ENCODE measurements at places on chromosomes 7 and 10. TPM values are rescaled to one million over a fixed set of nuclear protein-coding genes. Genes with fewer than 3 reads are reported as not detected.

OR2A12 gene
- total RNA-seq, result not detected

NEBL gene
- 0.30 TPM for total RNA-seq

DNA sequence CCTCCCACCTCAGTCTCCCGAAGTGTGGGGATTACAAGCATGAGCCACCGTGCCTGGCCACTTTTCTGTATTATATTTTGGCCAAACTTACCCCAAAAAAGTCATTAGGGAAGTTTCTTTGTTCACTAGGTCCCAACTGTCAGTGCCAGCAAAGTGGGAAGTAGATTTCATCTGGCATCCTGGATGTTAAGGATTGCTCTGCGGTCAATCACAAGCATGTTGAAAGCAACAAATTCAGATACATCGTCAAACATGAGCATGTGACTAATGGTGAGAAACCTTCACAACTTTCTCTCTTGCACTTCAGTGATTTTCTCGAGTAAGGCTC lies 14.3 kb upstream of the LRRC17 start:
- H3K4me1 ChIP-seq, result peaks cover 26% of the 10 kb centered on the region
- H3K27me3 ChIP-seq, result no peaks in the 10 kb centered on the region
- H3K4me3 ChIP-seq, result no peak overlapping the region
- no peak for DNase-seq

- H3K36me3 ChIP-seq, result no peaks in the 10 kb centered on the region
- peak; percentile 91 for DNase-seq
- H3K27ac ChIP-seq, result peak overlapping the region; percentile 87
- no peaks in the 10 kb centered on the region for H3K27me3 ChIP-seq
- H3K4me3 ChIP-seq, result no peak overlapping the region
Measured at GRCh38 chr10:121091961-121092719, 241.0 kb downstream of the WDR11 start.

ZWINT gene
- total RNA-seq, result 10.9 TPM

GRCh38 chr10:127216786-127217185 lies 20.4 kb upstream of the INSYN2A start:
- H3K27ac ChIP-seq, result peak overlapping the region; percentile 12
- no peak for DNase-seq
- no peak overlapping the region for H3K4me3 ChIP-seq
- H3K36me3 ChIP-seq, result no peaks in the 10 kb centered on the region
- no peaks in the 10 kb centered on the region for H3K27me3 ChIP-seq

GRCh38 chr10:773562-774161 lies 84.2 kb upstream of the DIP2C start:
- H3K4me1 ChIP-seq, result peaks cover 6% of the 10 kb centered on the region
- H3K36me3 ChIP-seq, result no peaks in the 10 kb centered on the region
- no peak overlapping the region for H3K27ac ChIP-seq
- DNase-seq, result no peak
- no peak overlapping the region for H3K4me3 ChIP-seq

CDC14C gene
- not detected for total RNA-seq

DNA sequence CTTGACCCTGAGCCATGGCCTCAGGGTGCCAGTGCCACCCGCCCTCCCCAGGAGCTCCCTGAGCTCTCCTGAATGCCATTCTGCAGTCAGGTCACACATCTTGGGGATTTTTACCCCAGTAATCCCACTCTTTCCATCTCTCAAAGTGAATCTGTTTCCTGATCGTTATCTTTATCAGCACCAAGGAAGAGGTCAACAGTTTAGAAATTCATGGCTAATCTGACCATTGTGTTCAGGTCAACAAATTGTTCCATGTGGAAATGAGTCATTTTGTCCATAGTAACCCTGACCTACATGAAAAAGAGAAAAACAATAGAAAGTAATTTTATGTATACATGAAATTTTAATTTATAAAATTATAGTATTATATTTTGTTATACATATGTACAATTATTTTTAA lies 28.8 kb upstream of the ZNF488 start:
- no peak overlapping the region for H3K4me3 ChIP-seq
- no peak overlapping the region for H3K27ac ChIP-seq
- no peak for DNase-seq
- peaks cover 4% of the 10 kb centered on the region for H3K4me1 ChIP-seq

CYP26A1 gene
- not detected for total RNA-seq

DNA sequence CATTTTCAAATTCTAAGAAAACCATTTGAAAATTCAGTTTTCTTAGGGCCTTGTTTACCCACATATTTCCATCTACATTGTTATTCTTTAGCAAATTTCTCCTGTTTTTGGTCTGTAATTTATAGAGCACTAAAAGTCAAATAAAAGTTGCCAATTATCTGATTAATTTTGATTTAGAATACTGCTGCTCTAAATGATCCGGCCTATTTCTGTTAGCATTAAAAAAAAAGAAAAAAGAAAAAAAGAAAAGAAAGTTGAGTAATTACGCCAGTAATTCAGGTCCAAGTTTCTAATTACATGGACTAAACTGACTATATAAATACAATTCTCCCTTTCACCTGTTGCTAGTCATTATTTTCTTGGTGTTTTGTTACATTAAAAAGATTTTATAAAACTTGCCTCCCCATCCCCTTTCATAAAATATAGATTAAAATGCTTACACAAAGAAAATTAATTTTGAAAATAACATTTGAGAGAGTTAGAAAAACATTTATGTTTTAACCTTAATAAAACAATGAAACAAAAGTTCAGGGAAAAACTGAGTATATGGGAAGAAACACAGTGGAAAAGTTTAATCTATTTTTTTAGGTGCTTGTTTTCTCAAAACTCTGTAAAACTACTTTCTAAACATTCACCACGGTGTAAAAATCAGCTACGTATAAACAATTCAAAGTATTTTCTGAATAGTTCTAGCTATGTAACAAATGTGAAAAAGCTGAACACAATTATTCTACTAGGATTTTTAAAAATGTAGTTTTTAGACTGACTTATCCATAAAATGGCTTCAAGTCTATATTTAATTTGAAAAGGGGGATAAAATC lies 6.8 kb upstream of the COMMD3 start:
- H3K4me1 ChIP-seq, result peaks cover 7% of the 10 kb centered on the region
- no peaks in the 10 kb centered on the region for H3K27me3 ChIP-seq
- no peak for DNase-seq
- H3K36me3 ChIP-seq, result no peaks in the 10 kb centered on the region

DNA sequence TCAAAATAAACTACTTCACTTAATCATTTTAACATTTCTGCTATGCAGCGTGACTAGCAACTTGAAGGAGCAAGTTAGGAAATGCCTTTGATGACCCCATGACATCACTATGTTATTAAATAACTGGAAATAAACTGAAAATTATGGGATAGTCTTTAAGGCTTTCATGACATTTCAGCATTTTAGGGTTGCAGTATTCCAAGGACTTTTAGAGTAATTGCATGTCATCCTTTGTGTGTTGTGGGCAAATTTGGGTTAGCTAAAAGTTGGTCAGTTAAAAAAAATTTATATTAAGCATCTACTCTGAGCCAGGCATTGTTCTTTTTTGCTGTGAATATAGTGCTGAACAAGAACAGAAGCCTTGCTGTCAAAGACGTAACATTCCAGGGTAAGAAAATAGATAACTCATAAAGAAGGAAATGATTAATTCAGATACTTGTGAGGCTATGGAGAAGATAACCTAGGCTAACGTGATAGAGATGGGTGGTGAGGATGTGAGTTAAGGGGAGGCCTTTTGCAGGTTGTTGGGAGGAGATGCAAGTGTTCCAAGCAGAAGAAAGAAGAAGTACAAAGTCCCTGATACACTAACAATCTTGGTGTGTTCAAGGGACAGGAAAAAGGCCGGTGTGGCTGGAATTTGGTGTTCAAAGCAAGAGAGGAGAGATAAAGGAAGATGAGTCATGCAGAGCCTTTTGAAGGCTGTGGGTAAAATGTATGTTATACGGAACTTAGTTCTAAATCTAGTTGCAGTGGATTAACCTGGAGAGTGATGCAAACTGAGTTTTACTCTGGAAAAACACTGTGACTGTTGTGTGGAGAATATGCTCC lies 610.2 kb downstream of the AUTS2 start:
- no peak overlapping the region for H3K4me3 ChIP-seq
- no peak overlapping the region for H3K27ac ChIP-seq
- peaks cover 1% of the 10 kb centered on the region for H3K4me1 ChIP-seq

DNA sequence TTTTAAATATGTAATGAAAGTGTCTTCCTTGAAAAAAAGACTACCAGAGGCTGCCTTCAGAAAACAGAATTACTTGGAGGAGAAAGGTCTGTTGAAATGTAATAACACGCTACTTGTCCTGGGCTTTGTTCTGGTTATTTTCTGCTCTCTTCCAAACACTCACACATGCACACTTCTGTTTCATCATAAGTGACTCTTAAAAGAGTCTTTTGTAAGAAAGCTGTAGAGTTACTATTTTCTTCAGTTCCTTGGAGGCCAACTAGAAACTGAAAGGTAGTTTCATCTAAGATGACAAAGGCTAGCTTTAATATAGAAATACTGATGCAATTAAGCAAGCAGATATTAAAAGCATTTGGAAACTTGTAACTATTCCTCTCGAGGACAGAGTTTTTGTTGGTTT lies 39.1 kb downstream of the TASOR2 start:
- no peaks in the 10 kb centered on the region for H3K4me1 ChIP-seq
- H3K36me3 ChIP-seq, result peaks cover 31% of the 10 kb centered on the region
- no peak overlapping the region for H3K27ac ChIP-seq
- no peak for DNase-seq
- H3K4me3 ChIP-seq, result no peak overlapping the region
- H3K27me3 ChIP-seq, result no peaks in the 10 kb centered on the region

DNA sequence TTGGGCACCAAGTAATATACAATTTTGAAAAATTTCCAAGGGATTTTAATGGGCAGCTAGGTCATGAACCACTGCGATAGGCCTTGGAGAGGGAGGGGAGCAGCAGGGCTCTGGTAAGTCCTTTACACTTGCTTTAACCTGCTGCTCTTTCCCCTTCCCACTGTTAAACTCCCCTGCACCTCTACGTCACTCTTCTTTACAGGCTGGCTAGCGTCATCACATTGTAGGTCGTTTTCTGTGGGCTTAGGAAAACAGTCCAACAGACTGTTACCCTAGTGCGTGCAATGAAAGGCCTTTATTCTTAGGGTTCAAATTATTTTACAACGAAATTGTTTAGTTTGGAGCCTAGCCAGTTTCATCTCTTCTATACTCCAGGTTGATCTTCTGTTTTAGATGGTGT lies 235.7 kb downstream of the AUTS2 start:
- H3K27me3 ChIP-seq, result no peaks in the 10 kb centered on the region
- H3K4me3 ChIP-seq, result no peak overlapping the region
- no peak overlapping the region for H3K27ac ChIP-seq
- H3K4me1 ChIP-seq, result peaks cover 17% of the 10 kb centered on the region
- H3K36me3 ChIP-seq, result peaks cover 2% of the 10 kb centered on the region

FAM25A gene
- not detected for total RNA-seq

DNA sequence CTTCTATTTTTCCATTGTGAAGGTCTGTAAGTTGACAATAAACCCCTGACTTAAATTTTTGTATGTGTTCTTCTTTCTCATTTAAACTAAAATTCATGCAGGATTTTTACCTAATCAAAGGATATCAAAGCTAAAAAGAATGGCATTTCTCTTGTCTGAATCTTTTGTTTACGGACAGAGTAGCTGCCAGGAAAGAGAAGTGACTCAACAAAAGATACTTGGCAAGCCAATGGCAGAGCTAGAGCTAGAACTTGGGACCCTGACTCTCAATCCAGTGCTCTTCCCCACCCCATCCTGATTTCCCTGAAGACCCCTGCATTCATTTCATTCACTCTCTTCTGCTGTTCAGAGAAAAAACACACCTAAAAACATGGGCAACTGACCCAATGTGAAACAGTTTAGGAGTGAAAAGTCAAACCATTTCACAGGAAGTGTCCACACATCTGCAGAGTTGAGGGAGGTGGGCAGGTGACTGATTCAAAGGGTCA lies 40.2 kb upstream of the PDLIM1 start:
- peaks cover 13% of the 10 kb centered on the region for H3K4me1 ChIP-seq
- peaks cover 11% of the 10 kb centered on the region for H3K27me3 ChIP-seq
- DNase-seq, result no peak
- H3K27ac ChIP-seq, result no peak overlapping the region
- no peaks in the 10 kb centered on the region for H3K36me3 ChIP-seq
- H3K4me3 ChIP-seq, result no peak overlapping the region

C10orf67 gene
- not detected for total RNA-seq

- no peak overlapping the region for H3K27ac ChIP-seq
- no peaks in the 10 kb centered on the region for H3K36me3 ChIP-seq
- H3K4me1 ChIP-seq, result peaks cover 15% of the 10 kb centered on the region
- H3K27me3 ChIP-seq, result no peaks in the 10 kb centered on the region
- H3K4me3 ChIP-seq, result no peak overlapping the region
Measured at GRCh38 chr10:30422151-30422695, 11.8 kb upstream of the MAP3K8 start.

SPDYE1 gene
- not detected for total RNA-seq

GOLGA7B gene
- not detected for total RNA-seq

CALHM3 gene
- total RNA-seq, result not detected

DNA sequence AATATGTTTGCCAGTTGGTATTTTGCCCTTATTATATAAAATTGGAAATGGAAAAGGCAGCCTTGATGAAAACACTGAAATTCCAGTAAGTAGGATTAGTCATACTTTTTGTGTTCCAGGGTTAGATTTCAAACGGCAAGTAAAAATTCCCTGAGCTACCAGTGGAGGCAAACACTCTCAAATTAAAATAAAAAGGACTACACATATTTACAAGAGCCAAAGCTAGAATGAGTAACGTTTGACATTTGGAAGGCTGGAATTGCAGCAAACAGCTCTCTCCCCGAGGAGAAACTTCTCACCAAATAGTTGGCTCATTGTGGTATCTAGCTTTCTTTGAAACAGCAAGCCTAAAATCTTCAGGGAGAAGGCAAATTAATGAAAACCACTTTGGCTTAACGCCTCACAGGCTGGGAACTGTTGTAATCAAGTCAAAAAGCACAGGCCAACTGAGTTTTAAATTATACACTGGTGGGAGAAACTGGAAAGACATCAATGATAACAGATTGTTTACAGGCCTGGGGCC lies 288.4 kb downstream of the SNX13 start:
- H3K4me1 ChIP-seq, result peaks cover 76% of the 10 kb centered on the region
- no peak overlapping the region for H3K4me3 ChIP-seq
- H3K36me3 ChIP-seq, result no peaks in the 10 kb centered on the region
- H3K27me3 ChIP-seq, result no peaks in the 10 kb centered on the region

GRCh38 chr10:68139448-68140272 lies 30.4 kb downstream of the MYPN start:
- DNase-seq, result no peak
- no peaks in the 10 kb centered on the region for H3K36me3 ChIP-seq
- no peaks in the 10 kb centered on the region for H3K27me3 ChIP-seq
- H3K4me1 ChIP-seq, result peaks cover 42% of the 10 kb centered on the region
- H3K4me3 ChIP-seq, result no peak overlapping the region

GRCh38 chr10:26485150-26485941 lies 47.2 kb downstream of the APBB1IP start:
- H3K27me3 ChIP-seq, result no peaks in the 10 kb centered on the region
- no peak overlapping the region for H3K27ac ChIP-seq
- no peaks in the 10 kb centered on the region for H3K36me3 ChIP-seq
- no peak for DNase-seq
- H3K4me1 ChIP-seq, result peaks cover 7% of the 10 kb centered on the region

All from osteocyte (in vitro differentiated cells).